Calu3 (cell line): ENCODE measurements at places on chromosomes 1 and 21. TPM values are rescaled to one million over a fixed set of nuclear protein-coding genes. Genes with fewer than 3 reads are reported as not detected.

DNA sequence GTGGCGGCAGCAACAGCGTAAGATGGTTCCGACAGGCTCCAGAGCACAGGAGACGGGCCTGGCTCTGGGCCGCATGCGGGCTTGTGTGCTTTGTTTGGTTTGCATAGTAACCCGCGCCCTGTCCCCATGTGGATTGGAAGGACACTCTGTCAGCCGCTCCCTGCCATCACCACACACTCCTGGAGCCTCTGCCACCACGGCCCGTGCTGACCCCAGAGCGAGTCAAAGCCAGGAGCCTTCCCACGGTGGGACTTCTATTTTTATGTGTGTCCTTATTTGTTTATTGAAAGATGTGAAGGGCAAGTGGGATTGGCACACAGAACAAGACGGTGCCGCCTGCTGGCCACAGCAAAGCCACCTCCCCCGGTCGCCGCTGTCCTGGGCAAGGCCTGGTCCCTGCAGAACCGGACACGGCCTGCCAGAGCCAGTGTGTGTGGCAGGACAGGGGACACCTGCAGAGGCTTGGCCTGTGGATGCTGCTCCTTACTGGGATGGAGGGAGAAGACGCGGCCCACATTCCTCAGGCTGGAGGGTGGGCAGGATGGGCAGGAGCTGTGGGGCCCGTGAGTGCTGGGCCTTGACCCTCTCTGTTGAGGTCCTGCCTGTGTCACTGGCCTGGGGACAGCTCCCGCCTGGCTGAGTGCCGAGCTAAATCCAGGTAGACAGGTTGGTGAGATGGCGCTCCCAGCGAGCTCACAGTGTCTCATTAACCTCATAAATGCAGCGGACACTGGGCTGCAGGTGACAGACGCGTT is 64.4 kb downstream of the AGPAT3 start:
- no peaks in the 10 kb centered on the region for H3K27me3 ChIP-seq
- H3K4me1 ChIP-seq: no peaks in the 10 kb centered on the region
- no peak for DNase-seq
- H3K36me3 ChIP-seq: no peaks in the 10 kb centered on the region

DNA sequence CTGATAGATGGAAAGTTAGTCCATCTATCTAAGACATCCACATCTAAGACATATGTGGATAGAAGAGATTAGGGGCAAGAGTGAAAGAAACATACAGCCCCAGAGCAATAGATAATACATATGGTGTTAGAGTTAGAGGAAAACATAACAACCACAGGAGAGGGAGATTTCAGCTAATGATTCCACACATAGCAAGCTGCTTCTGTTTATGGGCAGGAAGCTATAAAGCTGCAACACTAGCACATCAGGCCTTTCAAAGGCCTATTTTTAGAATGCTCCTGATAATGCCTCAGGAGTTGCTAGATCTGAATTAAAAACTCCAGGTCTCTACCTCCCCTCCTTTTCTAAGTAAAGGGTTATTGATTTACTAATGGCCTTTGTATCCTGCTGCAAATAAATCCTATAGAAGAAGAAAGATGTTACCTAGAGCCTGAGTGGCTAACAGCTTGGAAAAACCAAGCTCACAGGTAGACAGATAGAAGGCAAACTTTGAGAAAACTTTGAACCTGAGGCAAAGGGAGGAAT is 36.1 kb downstream of the BRINP2 start:
- H3K27me3 ChIP-seq: peaks cover 13% of the 10 kb centered on the region
- no peak for DNase-seq
- peaks cover 10% of the 10 kb centered on the region for H3K4me1 ChIP-seq

DNA sequence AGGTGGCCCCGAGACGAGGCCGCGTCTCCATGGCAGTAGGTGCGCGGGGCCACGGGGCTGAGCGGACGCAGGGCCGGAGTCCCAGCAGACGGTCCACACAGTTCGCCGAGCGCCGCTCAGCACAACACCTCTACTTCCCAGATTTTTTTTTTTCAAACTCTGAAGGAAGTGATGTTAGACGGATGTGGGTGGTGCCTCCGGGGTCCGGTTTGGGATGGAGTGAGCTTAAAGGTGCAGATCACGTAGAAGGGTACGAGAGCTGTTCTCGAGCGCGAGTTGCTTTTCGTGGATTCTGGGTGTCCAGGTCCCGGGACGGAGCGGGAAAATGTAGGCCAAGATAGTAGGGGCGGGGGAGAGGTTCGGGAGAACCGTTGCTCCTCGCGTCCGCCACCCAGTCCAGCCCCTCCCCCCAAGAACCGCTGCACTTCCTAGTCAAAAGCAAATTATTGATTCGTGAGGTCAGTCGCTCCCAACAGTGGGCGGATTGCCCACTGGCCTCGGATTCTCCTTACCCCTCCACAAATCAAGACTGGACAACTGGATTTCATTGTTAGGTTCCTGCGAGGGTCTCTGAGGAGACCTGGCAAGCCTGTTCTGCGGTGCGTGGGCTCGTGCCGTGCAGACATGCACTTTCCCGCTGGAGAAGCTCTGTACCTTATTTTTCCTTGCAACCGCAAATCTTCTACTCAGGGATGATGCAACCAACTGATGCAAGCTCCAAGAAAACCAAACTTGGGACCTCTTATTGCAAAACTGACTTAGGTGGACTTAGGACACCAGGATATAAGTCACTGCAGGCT is at the start of gene TXNDC12:
TXNDC12 (minus strand) TSS at position 126 of the 800 bp plus-strand sequence; CDS start at position 31, 95 bp downstream.
- peaks cover 79% of the 10 kb centered on the region for H3K36me3 ChIP-seq
- peak within 1 kb of the TSS; percentile 83 for H3K27ac ChIP-seq
- peak within 1 kb of the TSS; percentile 93 for H3K4me3 ChIP-seq
- DNase-seq: peak; percentile 87

DNA sequence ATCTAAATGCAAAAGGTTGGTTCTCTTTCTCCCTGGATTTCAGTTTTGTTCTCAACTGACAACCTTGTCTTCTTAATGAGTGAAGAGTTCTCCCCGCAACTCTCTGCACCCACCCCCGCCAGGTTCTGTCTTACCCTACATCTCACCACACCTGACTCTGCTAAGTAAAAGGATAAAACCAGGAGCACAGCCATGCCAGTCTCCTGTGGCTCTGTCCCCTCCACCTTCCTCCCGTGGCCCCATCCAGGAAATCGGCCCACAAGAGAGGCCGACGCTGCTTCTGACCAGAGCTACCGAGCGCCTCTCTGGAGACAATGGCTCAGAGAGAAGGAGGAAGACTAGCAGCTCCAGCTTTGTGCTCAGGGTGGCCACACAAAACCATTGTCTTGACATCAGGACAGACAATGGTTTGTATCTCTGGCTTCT is 72.2 kb downstream of the PLEKHA6 start:
- no peak for DNase-seq
- peak overlapping the region; percentile 93 for H3K27ac ChIP-seq
- peaks cover 22% of the 10 kb centered on the region for H3K36me3 ChIP-seq
- peak overlapping the region; percentile 74 for H3K4me3 ChIP-seq
- H3K4me1 ChIP-seq: peaks cover 56% of the 10 kb centered on the region

Gene FAM3B
- total RNA-seq: 0.47 and 0.71 TPM in 2 replicates

Gene PTPRC
- not detected in 2 replicates for total RNA-seq

Gene EPHX1
- 32.5 and 46.6 TPM in 2 replicates for total RNA-seq
